Activated CD4-positive, alpha-beta T cell treated with anti-CD3 and anti-CD28 coated beads, Interleukin-2, amount 50 U/mL, for 16 hours (primary cell): ENCODE measurements at places on chromosomes 7 and 10.

- DNase-seq = no peak
Measured at GRCh38 chr7:26993816-26994810, 101.7 kb downstream of the HOXA1 start.

DNA sequence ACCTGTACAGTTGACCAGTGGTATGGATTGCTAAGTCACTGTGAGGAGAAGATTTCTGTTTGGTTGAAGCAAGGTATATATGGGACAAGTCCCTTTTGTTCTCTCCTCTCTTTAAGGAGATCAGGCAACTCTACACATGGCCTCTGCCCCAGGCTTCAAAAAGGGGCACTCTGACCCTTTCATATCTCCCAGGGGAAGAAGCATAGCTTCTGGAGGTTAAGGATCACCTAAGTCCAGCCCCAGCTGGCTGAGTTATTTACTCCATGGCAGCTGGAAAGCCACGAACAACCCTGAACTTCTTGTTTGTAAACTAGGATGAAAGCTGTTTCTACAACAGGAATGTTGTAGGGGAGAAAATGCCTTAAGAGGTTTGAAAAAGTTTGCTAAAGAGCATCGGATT is 129.2 kb upstream of the FEZF1 start:
- DNase-seq = no peak

DNA sequence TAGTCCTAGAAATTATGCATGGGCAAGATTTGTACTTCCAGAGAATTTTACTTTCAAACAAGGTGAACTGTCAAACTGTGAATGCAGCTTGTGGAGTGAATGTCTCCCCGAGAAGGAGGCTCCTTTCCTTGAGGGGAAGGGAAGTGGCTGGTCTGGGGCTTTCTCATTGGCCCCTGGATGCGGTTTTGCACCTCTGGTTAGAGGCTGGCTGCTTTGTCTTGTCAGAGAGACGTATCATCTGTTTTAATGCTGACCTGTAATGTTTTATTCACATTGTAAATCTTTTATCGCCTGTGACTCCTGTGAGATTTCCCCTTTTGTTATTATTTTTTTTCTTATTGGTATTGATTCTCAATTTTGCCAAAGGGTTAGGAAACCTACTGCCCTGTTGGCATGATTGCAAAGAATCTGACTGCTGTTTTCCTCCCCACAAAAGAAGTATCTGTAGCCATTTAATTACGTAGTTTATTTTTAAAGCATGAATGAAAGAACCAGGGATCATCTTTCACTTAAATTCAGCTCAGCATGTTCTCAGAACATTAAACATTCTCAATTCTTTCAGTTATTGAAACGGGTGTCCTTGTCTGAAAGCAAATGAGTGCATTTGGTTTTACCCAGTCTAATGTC is 238.3 kb upstream of the NFE2L3 start:
- no peak for DNase-seq

DNA sequence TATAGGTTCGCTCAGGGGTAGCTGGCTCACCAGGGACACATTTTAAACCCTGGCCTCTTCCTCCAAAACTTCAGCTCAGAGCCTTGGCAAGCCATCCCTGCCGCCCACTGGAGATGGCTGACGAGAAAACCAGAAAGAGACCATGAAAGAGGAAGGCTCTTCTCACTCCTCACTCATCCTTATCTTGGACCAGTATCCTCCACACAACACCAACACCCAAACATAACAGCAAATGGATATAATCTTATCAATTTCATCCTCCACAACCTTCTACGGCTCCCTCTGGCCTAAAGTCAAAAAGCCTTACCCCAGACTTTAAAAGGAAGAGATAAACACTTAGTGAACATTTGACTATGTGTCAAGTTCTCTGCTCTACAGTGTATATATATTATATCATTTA is 26.9 kb downstream of the DLG5 start:
- no peak for DNase-seq

- DNase-seq = no peak
Measured at GRCh38 chr7:77453531-77453930, 37.4 kb upstream of the GSAP start.

DNA sequence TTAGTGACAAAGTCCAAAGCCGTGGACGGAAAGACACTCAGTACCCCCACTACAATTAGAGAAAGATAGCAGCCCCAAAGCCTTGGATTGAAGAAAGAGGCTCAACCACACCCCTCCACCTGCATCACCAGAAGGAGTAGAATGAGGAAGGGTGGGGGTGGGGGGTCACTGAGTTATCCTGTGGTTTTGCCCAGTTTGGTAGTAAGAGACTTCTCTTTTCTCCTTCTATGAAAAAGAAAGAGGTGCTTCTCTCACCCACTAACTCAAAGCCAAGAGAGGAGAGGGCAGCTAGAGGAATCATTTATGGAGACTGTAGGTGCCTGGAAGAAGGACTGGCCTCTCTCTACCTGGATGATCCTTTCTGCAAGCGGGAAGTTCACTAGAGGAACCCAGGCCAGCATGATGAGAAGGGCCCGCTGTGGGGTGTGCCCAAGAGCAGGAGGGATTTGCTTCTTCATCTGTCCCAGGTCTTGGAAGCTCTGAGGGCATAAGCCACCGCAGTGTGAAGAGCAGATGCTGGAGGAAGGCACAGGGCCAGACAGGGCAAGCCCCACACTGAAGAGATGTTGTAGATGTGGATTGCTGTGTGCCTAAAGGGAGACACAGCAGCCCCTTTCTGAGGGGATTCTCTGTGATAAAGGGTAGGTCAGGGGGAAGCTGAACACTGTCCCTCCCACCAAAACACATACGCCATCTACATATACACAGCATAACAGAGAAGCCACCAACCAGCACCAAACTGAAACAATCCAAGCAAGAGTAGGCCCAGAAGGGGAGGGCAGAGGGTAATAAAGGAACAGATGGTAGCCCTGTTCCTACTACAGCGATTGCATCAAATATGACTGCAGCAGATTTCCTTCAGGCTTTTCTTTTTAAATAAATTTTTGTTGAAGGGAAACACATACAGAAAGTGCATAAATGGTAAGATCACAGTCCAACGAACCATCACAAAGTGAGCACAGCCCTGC is 25.8 kb upstream of the LANCL2 start:
- DNase-seq = no peak

DNA sequence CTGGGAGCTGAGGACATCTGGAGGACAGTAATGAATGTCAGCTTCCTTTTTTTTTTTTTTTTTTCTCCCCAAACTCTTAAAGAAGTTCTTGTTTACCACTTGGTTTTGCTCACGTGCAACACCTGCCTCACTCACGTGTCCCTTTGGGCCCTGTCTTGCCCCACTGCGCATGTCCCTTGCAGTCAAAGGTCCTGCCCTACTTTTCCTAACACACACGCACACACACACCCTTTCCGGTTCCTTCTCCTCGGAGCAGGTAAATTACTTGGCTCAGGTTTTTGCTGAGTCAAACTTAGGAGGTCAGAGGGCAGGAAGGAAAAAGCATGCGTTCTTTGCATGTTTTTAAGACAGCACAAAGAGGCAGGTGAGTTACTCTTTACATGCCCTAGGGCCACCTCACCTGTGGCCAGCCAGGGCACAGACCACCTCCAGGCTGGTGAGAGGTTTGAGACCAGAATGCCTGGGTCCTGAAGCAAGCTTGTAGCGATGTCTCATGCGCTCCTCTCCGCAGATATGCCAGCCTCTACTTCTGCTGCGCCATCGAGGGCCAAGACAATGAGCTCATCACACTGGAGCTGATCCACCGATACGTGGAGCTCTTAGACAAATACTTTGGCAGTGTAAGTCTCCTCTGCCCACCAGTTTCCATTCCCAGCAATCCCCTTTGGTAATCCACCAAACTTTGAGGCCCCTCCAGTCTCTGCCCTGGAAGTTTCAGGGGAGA is 2.8 kb downstream of the AP1S1 start:
- no peak for DNase-seq

DNA sequence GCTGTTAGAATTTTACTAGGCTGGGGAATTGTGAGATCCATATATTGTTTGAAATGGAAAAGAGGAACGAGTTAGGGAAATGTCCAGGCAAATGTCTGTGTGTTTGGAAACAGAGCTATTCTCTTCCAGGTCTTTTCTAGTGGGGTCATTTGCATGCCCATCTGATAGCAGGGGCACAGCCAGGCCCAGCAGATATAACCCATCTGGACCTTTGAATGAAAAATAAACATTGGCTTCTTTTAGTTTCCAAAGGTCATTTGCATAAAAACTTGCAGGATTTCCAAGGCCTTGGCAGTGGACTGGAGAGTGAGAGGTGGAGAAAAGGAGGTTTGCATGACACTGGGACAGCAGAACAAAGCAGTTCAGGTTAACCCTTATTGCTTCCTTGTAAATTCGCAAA is 188.0 kb upstream of the GPR26 start:
- DNase-seq = no peak

GRCh38 chr10:20033476-20033875 is 217.2 kb downstream of the PLXDC2 start:
- DNase-seq = no peak

GRCh38 chr7:71766016-71766415 is 634.1 kb downstream of the GALNT17 start:
- no peak for DNase-seq

DNA sequence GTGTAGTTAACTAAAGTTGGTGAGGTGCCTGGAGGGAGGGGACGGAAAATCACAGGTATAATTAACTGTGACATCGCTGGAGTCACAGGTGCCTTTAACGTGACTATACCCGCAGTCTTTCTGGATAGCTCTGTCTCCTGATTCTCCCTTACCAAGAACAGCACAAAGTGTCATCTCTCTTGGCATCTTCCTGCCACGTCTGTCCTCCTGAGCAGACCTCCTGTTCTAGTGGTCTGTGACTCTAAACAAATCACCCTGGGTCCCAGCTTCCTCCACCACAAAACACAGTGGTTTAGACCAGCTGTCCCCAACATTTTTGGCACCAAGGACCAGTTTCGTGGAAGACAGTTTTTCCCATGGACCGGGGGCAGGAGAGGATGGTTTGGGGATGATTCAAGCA is 90.5 kb downstream of the CALN1 start:
- DNase-seq = no peak

GRCh38 chr7:111787741-111788140 is 225.4 kb upstream of the IMMP2L start:
- DNase-seq = no peak

- DNase-seq = no peak
Measured at GRCh38 chr7:22949944-22950343, 64.0 kb downstream of the HYCC1 start.

- no peak for DNase-seq
Measured at GRCh38 chr7:13014011-13014410, 326.6 kb downstream of the ARL4A start.

- DNase-seq = no peak
Measured at GRCh38 chr7:77504951-77505350, 32.1 kb upstream of the PTPN12 start.

DNA sequence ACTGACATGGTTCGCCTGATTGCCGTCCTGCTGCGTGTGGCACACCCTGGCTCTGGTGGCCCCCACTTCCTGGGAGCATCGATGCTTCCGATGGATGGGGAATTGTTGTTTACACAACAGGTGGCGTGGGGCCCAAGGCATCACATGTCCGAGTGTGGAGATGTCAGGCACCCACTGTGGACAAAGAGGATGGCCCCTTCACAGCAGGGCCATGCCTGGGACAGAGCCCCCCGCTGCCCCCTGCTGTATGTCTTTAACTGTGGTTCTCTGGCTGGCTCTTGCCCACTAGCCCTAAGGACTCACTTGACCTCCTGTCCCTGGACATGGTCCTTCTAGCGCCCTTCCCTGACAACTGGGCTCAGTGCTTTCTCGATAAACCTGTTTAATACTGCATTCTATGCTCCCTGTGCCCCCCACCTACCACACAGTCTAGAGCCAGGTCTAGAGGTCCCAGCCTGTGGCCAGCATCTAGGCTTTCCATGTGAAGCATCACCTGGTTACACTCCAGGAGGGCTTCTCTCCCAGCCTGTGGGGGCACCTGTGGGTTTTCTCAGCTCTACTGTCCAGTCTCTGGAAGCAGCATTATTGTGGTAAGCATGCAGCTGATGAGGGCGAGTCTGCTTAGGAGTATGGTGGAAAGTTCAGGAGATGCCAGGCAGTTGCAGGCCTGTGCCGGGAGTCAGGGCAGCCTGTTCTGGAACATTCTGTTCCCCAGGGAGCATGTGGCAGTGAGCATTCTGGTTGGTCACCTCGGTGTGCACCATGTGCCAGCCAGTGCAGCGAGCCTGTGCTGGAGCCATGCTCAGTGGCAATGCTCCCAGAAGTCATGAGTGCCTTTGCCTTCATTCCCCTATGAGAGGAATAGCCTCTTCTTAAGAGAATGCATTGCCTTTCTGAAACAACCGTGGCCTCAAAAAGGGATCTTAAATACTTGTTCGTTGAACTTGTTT is 10.4 kb downstream of the ADCY1 start:
- DNase-seq = no peak

DNA sequence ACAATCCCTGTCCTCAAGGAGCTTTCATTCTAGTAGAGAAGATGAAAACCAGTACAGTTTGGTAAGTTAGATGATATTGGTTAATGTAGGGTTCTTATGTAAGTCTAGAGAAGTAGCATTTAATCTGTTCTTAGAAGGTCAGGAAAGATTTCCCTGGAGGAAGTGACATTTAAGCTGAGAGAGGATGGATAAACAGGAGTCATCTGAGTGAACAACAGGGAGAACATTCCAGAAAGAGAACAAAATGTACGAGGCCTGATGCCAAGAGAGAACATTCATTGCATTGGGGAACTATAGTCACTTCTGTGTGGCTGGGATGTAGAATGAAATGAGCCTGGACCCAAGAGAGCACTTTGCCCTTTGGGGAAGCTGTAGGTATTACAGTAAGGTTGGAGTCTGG is 88.0 kb downstream of the CFTR start:
- no peak for DNase-seq

DNA sequence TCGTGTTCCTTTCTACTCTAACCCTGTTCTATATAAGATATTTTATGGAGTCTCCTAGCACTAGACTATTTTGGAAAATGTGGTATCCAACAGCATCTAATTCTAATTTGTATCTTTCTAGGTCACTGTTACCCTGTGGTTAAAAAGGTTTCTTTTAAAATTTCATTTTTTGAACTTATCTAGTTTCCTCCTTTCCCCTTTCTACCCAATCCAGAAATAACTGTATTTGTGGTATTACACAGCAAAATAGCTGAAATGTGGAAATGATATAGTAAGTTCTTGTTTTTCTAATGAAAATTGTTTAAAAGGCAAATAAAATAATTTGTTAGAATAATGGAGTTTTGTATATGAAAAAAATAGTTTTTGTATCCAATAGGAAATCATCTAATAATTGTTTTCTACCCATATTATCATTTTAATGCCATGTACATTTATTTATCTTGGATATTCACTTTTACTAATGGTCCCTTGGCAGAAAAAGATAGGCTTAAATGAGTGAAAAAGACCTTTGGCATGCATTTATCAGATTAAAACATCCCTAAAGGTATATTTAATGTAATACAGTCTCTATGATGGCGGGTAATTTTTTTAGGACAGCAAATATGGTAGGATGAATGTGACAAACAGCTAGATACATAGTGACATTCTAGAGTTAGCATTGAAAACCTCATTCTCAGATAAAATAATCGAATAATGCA is 175.5 kb upstream of the PLXDC2 start:
- DNase-seq = no peak

GRCh38 chr7:118369987-118370386 is 145.5 kb downstream of the ANKRD7 start:
- no peak for DNase-seq

GRCh38 chr10:4176500-4177281 is 391.7 kb upstream of the KLF6 start:
- DNase-seq = no peak

GRCh38 chr10:105138358-105138757 is 497.3 kb downstream of the SORCS3 start:
- no peak for DNase-seq

GRCh38 chr10:89759531-89759930 is 58.1 kb downstream of the KIF20B start:
- DNase-seq = no peak

- DNase-seq = no peak
Measured at GRCh38 chr7:66250711-66251110, 45.6 kb downstream of the TPST1 start.
